Epithelial cell of prostate (primary cell): ENCODE measurements at places on chromosomes 12 and 14.

GRCh38 chr14:67420102-67420739 lies 8.3 kb upstream of the PLEK2 start:
- DNase-seq: no peak

GRCh38 chr12:91954326-91954725 lies 191.3 kb downstream of the BTG1 start:
- no peak for DNase-seq

DNA sequence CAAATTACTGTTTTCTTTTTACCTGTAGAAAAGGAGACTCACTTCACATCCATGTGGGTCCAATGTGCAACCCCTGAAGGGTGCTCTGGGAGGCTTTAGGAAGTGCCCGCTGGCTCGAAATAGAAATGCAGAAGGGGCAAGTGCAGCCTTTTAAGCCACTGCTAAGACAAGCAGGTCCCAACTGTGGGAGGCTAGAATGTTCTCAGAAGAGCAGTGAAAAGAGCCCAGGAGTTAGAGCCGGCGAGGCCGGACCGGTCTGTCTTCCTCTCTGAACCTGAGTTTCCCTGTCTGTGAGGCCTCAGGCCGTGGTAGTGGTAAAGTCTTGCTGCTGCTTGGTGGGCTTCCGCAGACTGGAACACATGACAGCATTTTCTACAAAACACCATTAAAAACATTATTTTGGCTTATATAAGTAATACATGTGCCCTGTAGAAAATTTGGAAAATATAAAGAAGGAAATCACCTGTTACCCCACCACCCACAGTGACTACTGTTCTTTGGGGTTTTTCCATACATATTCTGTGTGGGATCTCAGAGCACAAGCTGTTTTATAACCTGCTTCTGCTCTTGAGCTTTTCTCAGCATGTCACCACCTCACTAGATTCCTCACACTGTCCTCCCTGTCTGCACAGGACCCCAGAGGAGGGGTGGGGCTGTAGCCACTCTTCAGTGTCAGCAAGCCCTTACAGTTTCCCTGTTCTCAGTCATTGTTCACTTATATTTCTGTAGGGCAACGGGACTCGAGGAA lies 6.0 kb downstream of the CKB start:
- no peak for DNase-seq

- no peak for DNase-seq
These were observed 3.0 kb downstream of the FIGNL2 start for GRCh38 chr12:51845482-51845881.

GRCh38 chr14:31232081-31232480 lies 24.5 kb upstream of the HECTD1 start:
- no peak for DNase-seq

GRCh38 chr14:89030921-89031320 lies 206.5 kb downstream of the TTC8 start:
- no peak for DNase-seq
